ENCODE measurements at places on chromosomes 16 and 17. TPM values are rescaled to one million over a fixed set of nuclear protein-coding genes. Genes with fewer than 3 reads are reported as not detected.

GRCh38 chr17:39999067-39999466 lies 16.2 kb upstream of the CSF3 start:
- no peak for DNase-seq

DNA sequence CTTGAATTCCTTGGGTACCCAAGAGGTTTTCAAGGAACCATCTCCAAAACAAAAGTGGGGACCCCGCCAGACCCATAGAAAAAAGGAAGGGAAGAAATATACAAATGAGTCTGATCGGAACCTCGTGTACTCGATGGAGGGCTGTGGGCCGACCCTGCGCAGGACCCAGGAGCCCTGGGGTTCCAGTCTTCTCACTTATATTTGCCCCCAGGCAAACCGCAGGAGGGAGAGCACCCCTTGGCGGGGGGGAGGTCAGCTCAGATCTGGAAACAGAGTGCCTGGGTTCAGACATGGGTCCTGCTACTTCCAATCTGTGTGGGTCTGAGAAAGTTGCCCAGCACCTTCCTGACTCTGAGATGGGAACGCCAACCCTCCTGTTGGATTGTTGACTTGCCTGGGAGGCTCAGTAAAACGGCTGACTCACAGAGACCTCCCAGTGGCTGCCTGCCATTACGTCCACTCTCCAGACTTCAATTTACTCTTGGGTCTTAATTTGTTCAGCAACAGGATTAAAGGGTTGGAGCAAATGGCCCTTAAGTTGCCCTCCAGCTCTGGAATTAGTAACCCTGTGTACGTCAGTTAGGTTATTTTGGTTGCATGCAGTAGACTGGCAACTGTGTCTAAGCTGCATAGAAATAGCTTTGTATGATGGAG lies 24.9 kb upstream of the CACNG4 start:
- DNase-seq: no peak

- no peak for DNase-seq
Observed at GRCh38 chr16:30528799-30529457, 2.6 kb upstream of the ZNF768 start.

DNA sequence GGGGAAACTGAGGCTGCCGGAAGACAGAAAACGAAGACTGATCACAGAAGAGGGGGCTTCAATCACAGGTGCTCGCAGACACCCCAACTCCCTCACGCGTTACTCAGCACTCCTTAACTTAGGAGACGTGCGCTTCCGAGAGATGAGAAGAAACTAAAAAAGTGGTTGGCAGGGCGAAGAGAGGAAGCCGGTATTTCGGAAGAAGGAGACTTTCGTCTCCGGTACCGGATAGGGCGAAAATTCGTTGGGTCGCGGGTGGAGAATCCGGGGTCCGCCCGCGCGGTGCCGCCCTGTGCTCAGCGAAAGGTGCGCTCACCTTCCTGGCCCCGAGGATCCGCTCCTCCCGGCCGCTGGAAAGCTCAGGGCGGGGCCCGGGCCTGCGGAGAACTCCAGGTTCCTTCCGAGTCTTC lies 917 bp upstream of the TBX2 start:
- DNase-seq: no peak

- no peak for DNase-seq
Observed at GRCh38 chr17:69477204-69477902, 62.9 kb downstream of the MAP2K6 start.

DNA sequence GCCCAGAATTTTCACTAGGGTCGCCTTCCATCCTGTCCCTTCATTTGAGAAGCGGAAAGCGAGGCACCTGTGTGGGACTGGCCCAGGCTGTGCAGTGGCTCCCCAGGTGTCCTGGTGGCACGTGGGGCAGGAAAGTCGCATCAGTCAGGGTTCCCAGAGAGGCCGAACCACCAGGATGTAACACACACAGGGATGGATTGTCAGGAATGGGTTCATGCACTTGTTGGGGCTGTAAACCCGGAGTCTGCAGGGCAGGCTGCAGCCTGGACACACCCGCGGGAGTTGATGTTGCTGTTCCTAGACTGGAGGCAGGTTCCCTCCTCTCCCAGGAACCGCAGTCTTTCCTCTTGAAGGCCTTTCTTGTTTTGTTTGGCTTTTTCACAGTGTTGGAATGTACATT lies 30.7 kb upstream of the RPTOR start:
- DNase-seq: no peak

GRCh38 chr16:11164482-11165270 lies 91.3 kb downstream of the SOCS1 start:
- DNase-seq: no peak

DNA sequence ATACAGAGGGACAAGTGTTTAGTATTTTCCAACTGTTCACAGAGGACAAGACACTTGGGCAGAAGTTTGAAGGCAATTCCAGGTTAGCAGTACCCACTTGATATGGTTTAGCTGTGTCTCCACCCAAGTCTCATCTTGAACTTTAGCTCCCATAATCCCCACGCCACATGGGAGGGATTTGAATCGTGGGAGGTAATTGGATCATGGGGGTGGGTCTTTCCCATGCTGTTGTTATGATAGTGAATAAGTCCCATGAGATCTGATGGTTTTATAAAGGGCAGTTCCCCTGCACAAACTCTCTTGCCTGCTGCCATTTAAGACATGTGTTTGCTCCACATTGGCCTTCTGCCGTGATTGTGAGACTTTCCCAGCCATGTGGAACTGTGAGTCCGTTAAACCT lies 668.9 kb downstream of the MAF start:
- DNase-seq: no peak

The CMTM1 gene
- total RNA-seq: 5.0 TPM

- DNase-seq: no peak
Observed at GRCh38 chr16:77790912-77791311, 2.5 kb downstream of the VAT1L start.

GRCh38 chr17:17886726-17887125 lies 49.9 kb upstream of the SREBF1 start:
- DNase-seq: no peak

The ALOX12B gene
- total RNA-seq: not detected

DNA sequence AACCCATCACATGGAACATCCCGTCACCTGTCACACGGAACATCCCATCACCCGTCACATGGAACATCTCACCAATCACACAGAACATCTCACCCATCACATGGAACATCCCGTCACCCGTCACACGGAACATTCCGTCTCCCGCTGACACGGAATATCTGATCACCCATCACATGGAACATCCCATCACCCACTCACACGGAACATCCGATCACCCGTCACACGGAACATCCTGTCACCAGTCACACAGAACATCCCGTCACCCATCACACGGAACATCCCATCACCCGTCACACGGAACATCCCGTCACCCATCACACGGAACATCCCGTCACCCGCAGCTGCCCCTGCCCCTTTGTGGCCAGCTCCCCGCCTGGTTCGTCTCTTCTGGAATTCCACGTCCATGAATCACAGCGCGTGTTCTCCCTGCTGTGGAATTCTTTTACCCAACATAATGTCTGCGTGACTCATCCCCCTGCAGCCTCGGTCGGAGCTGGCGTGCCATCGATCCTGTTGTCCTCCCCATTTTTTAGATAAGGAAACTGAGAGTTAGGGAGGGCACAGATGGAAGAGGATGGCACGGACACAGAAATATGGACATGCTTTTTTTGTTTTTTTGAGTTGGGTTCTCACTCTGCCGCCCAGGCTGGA lies 5.6 kb downstream of the CPNE7 start:
- DNase-seq: no peak

GRCh38 chr17:41863074-41863848 lies 2.0 kb downstream of the KLHL11 start:
- no peak for DNase-seq

GRCh38 chr17:33779234-33779591 lies 475.9 kb upstream of the CCL2 start:
- peak; percentile 57 for DNase-seq
